ENCODE measurements at places on chromosomes 3 and 15. TPM values are rescaled to one million over a fixed set of nuclear protein-coding genes. Genes with fewer than 3 reads are reported as not detected.

GRCh38 chr3:63047068-63047467 lies 171.9 kb upstream of the CADPS start:
- DNase-seq, result no peak

DNA sequence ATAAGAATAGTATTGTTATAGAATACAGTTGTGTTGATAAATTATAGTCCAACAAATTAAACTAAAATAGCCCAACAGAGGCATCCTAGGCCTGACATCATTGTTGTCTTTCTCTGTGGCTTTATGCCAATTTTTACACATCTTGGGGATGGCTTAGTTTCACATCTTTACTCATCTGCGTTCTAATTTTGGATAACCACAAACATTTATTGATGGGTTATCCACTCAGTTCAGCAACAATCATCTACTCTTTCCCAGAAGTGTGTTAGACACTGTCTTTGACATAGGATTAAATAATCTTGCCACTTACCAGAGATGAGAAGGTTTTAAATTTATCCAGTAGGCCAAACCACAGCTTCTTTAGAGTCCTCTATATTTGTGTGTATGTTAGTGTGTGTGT lies 120.8 kb upstream of the PHLDB2 start:
- DNase-seq, result no peak

DNA sequence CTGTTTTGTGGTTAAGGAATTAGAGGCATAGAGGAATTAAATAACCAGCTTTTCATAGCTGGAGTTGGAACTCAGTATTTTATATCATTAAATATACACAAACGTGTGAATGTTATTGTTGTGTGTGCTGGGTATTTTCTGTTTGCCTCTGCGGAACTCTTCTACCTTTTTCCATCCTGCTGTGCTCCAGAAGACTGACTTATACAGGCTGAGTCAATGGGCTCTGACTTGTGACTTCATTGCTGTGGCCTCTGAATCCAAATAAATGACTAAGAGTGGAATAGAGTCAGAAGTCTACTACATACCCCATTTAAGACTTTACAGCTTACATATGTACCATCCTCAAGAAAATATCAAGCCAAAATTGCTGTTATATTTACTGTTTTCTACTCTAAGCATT lies 17.6 kb downstream of the ARIH1 start:
- peak; percentile 72 for DNase-seq

GRCh38 chr15:92343924-92344643 lies 49.6 kb upstream of the ST8SIA2 start:
- no peak for DNase-seq

DNA sequence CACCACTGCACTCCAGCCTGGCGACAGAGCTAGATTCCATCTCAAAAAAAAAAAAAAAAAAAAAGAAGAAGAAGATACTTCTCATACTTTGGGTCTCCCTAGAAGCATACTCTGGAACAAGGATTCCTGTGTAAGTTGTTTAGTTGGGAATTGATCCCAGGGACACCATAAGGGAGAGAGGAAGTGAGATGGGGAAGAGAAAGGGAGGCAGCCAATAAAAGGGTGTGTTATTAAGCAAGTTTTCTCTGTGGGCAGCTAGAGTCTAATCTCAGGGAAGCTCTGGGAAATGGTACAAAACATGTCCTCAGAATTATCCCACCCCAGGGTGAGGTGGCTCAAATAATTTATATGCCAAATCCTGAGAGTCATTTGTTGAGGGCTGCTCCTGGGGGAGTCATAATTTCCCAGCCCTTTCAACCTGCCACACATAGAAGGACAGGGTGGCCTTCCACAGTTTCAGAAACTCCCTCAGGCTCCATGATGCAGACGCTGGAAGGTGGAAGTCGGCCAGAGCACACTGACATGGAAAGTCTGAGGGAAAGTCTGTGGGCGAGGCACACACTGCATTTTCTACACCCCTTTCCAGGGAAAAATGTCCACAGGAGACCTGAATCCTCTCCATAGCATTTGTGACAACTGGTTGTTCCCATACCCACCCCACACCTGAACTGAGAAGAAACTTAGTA lies 86.4 kb upstream of the SLC4A7 start:
- no peak for DNase-seq

DNA sequence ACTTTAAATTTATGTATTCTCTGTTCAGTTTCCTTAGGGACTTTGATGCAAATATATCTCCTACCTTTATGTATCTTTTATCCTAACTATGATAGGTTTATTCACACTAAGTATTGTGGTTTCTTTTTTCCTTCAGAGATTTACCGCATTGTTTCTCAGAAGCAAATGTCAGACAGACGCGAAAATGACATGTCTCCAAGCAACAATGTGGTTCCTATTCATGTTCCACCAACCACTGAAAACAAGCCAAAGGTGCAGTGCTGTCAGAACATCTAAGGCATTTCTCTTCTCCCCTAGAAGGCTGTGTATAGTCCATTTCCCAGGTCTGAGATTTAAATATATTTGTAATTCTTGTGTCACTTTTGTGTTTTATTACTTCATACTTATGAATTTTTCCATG lies 18.3 kb downstream of the RAB11A start:
- no peak for DNase-seq

ARMC8 gene
- total RNA-seq, result 21.1 TPM

DNA sequence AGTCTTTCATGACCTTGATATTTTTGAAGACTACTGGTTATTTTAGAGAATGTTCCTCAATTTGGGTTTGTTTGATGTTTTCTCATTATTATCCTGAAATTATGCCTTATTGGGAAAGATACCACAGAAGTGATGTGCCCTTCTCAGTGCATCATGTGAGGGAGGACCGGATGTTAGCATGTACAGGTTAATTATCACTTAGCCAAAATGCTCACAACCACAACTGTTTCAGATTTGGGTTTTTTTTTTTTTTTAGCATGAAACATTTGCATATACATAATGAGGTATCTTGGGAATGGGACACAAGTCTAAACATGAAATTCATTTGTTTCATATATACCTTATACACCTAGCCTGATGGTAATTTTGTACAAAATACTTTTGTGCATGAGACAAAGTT lies 59.8 kb downstream of the PIK3R4 start:
- no peak for DNase-seq

HHATL gene
- total RNA-seq, result not detected

- peak; percentile 96 for DNase-seq
Observed at GRCh38 chr3:159813822-159814531, 174.7 kb upstream of the IL12A start.

SLC6A6 gene
- 28.1 TPM for total RNA-seq

SKOR1 gene
- 0.35 TPM for total RNA-seq

GRCh38 chr15:31145271-31145911 lies 43.9 kb upstream of the TRPM1 start:
- peak; percentile 32 for DNase-seq

SLC4A7 gene
- total RNA-seq, result 56.0 TPM

TRPC1 gene
- total RNA-seq, result 1.7 TPM

SEC62 gene
- 31.8 TPM for total RNA-seq

DNA sequence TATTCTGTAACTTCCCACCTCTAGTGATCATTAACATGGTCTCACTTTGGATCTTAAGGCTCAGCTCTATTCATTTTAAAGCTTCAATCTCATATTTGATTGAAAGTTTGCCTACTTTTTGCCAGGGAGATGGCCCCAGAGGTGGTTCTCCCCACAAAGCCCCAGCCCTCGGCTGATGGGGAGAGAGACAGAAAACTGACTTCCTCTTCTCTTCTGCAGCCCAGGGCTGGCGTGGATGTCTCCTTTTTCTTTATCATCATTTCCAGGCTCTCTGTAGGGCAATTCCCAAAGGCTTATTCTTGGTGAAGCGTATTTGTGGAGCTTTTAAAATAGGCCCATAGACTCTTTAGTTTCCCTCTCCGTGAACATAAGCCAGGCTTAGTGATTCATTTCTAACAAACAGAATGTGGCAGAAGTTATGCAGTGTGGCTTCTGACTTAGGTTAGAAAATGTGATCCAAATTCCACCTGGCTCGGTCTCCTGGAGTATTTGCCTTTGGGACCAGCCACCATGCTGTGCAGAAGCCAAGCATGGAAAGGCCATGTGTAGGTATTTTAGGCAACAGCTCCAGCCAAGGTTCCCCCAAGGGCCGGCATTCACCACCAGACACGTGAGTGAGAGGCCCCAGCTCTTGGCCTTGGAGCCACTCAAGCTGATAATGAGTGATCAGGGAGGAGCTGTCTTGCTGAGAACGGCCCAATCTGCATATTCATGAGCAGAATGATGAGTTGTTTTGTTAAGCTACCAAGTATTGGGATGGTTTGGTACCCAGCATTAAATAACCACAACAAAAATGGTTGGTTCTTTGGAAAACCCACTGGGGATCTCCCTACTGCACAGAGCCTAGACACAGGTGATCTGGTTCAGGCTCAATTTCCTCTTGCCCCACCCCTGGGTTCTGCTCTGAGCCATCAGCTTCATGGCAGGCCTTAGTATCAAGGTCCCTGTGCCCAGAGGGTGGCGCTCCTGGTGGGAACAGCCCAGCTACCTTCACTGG lies 353.2 kb upstream of the PROK2 start:
- DNase-seq, result no peak

DNA sequence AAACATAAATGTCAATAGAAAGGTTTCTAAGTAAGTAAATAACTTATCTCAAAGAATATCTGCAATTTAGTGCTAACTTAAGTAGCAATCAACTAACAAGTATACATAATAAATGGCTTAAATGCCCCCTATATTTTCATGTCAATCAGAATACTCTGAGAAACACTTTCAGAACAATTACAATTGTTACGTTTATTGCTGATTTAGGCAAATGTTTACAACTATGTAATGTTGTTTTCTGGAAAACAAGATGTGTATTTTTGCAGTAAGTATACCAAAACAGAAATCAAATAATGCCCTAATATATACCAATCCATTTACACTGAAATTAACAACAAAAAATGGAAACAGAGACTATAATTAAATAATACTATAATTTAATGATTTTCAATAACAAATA lies 13.2 kb downstream of the TUBGCP5 start:
- DNase-seq, result no peak

DNA sequence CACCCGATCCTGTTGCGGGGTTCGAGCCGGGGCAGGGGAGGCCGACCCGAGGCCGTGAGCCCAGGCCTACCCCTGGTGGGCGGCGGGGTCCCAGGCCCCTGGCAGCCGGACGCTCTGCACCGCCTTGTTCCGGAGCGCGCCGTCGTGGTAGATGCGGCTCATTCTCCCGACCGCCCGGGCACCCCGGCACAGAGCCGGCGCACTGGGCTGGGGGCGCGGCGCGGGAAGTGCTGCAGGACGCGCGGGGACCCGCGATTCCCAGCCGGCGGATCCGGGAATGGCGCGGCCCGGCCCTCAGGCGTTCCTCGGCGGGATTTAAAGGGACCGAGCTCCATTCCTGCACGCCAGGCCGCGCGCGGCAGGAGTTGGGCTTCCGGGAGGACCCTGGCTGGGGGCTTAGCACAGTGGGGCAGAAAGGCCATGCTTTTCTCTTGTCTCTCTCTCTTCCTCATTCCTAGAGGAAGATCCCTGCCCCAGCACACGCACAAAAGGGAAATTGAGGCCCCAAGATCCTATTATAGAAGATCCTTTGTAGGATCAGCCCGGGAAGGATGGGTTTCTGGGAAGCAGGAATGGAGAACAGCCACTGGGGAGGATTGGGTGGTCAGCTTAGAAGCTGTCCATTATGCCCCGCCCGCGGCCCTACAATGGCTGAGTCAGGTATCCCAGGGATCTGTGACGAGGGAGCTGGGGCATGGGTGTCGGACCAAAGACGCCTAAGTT lies at the start of gene ARPIN:
Gene ARPIN (minus strand): TSS at position 279 of the 723 bp plus-strand sequence. CDS start 117 bp downstream, at position 162.
- peak; percentile 44 for DNase-seq

TRH gene
- not detected for total RNA-seq

DNA sequence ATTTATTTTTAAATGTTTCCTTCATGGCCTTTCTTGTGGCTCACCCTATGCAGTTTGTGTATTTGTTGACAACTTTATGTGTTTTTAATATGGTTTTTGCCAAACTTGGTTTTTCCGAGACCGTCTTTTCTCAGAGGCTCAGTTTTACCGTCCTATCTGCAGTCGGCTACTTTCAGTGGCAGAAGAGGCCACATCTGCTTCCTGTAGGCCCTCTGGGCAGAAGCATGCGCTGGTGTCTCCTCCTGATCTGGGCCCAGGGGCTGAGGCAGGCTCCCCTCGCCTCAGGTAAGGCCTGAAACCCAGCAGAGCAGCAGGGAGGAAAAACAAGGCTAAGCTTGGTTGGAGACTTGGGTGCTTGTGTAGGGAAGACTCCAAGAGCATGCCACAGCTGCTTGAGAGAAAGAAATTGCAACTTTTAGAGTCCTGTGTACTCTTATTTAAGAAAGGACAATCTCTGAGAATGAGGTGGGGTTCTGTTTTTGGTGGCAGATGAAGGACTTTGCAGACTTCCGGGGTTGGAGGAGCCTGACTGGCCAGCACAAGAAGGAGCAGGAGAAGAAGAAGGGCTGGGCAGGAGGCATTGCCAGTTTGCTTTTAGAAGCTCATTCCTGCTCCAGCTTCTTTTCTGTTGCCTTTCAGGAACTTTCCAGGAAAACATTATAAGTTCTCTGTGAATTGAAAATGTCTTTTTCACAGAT lies at the start of gene TIGIT:
Gene TIGIT (plus strand): TSS at position 191 of the 698 bp plus-strand sequence. CDS start 34 bp downstream, at position 225.
- DNase-seq, result no peak

DNA sequence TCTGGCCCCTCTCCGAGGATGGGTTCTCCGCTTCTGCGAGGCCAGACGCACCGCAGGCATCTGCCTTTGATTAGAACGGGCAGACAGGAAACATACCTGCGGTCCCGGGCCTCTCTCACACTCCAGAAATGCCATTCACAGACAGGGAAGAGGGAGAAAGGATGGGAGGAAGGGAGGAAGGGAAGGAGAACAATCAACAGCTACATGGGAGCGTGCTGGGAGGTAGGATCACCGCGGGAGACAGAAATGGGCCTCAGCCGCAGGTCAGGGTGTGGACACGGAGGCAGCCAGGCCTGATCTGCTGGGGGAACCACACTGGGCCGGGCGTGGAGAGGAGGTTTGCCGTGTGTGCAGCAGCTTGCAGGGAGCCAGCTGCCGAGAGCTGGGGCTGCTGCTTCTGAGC lies 90.7 kb upstream of the RGMA start:
- DNase-seq, result no peak

DNA sequence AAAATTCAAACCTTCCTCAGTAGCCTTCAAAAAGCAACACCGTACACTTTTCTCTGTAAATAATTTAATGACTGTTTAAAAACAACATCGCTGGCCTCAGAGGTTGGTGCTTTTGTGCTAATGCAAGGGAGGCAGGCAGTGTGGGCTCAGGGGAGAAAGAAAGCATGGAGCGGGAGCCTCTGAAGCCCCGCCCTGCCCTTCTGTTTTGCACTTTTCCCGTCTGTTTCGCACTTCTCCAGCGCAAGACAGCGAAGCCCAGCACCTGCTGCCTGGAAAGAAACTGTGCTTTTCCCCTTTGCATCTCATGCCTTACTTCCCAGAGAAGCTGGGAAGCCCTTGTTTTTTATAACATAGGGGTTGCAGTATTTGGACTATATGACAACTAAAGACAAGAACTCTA lies 23.1 kb downstream of the TRPM1 start:
- no peak for DNase-seq

DNA sequence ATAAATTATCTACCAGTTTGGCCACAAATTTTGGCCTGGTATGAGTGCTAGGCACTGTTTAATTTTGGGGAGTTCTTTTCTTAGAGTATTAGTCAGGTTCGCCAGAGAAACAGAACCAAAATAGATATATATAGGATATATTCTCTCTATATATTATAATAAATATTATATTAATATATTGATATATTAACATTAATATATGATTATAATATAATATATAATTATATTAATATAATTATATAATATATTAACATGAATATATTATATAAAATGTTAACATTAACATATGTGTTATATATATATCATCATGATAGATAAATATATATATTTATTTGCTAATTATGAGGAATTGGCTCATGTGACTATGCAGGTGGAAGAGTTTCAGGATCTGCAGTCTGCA lies 137.8 kb upstream of the CHRNA7 start:
- no peak for DNase-seq

GRCh38 chr3:38630606-38631005 lies 18.9 kb downstream of the SCN5A start:
- no peak for DNase-seq

Data from PC-3 (cell line).